HepG2 (cell line): ENCODE measurements at places on chromosomes 5 and 9. TPM values are rescaled to one million over a fixed set of nuclear protein-coding genes. Genes with fewer than 3 reads are reported as not detected.

DNA sequence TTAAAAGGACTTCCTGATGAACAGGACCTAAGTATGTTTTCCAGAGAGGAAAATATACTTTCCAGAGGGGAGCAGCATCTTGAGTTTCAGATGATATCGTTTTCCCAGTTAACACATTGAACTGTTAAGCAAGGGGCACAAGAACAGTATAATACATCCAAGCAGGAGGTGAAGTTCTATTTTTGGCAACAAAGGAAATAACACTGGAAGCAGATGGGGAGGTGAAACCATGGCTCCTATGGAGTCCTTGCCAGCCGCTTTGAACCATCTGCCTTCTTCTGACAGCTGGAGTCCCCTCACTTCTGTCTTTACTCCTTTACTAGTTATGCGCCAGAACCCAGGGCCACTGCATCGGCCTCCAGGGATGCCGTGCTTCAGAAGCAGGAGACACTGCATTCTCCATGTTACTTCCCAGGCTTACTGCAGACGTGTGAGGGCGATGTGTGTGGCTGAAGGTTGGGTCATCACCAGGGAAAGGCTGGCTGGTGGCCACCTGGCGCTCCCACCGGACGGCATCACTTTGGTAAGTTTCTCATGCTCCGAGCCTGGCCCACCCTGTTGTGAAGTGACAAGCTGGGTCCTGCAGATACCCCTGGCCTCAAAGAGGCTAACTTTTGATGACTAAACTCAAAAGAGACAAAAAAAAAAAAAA lies 77.8 kb downstream of the TTLL11 start:
- no peaks in the 10 kb centered on the region for H3K36me3 ChIP-seq
- H3K27me3 ChIP-seq: no peaks in the 10 kb centered on the region
- no peak for DNase-seq
- H3K4me1 ChIP-seq: no peaks in the 10 kb centered on the region
- H3K4me3 ChIP-seq: no peak overlapping the region

GRCh38 chr5:115487168-115487567 lies 57.4 kb downstream of the FEM1C start:
- no peaks in the 10 kb centered on the region for H3K36me3 ChIP-seq
- no peaks in the 10 kb centered on the region; the same call in 1 of the 2 replicates for H3K27me3 ChIP-seq
- no peak for DNase-seq
- no peak overlapping the region for H3K4me3 ChIP-seq
- H3K27ac ChIP-seq: no peak overlapping the region

GRCh38 chr9:19192202-19193028 lies 38.1 kb upstream of the DENND4C start:
- no peak for DNase-seq
- peaks cover 30% of the 10 kb centered on the region for H3K4me1 ChIP-seq
- no peak overlapping the region for H3K27ac ChIP-seq
- H3K27me3 ChIP-seq: no peaks in the 10 kb centered on the region
- H3K36me3 ChIP-seq: no peaks in the 10 kb centered on the region

The HTR1A gene
- total RNA-seq: not detected in 2 replicates

The EGFL7 gene
- 0.20 TPM in 1 of 2 replicates, not detected in the other for total RNA-seq

The CCL27 gene
- total RNA-seq: not detected in 2 replicates
